RWPE2 (cell line): ENCODE measurements at places on chromosomes 7 and 10.

- DNase-seq: no peak
Measured at GRCh38 chr10:119059557-119059956, 21.1 kb downstream of the EIF3A start.

GRCh38 chr7:19709249-19709578 is 377 bp upstream of the POLR1F start:
- DNase-seq: no peak

- no peak for DNase-seq
Measured at GRCh38 chr7:108091461-108091831, 38.7 kb downstream of the LAMB4 start.

DNA sequence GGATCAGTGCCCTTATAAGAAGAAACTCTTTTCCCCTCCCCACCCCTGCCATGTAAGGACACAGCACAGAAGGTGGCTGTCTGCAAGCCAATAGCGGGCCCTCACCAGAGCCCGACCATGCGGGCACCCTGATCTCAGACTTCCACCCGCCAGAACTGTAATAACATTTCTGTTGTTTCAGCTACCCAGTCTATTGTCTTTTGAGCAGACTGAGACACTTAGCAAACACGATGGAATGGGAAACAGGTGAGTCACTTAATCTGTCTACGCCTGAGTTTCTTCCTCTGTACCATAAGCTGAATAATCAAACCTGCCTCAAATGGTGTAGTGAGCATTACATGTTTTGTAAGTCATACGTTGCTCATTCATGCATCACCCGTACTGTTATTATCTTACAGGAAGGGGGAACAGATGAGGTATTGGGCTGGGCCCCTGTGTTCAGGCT is 58.2 kb downstream of the STRA8 start:
- DNase-seq: peak; percentile 94

- no peak for DNase-seq
Measured at GRCh38 chr7:155261031-155261985, 36.4 kb upstream of the INSIG1 start.

DNA sequence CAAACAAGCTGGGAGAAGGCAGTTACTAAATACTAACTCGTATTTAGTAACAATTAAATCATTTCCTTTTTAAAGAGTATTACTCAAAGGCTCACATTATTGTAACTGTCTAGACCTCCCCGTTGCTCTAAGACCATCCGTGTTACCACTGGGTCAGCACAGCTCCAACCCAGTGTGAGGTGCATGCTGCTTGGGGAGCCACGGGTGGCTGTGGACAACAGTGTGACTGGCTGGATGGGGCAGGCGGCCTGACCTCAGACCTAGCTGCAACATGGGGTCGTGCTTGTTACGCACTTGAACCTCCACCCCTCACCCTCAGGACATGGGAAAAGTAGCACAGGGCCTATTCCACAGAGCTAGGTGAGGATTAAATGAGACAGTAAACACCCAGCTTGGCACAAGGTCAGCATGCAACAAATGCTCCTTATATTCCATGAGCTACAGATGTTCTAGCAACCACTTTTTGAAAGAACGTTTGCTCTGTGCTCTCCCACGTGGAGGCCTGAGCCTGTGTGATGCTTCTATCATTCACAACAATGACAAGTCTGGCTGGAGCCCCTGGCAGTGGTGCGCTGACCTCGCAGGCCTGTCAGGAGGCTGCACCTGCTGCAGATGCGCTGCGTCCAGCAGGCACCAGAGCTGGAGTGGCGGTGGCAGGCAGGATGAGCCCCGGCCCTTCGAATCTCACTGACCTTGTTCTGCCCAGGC is 135.7 kb downstream of the PKD1L1 start:
- no peak for DNase-seq

- DNase-seq: no peak
Measured at GRCh38 chr10:123726381-123726780, 60.2 kb downstream of the GPR26 start.

DNA sequence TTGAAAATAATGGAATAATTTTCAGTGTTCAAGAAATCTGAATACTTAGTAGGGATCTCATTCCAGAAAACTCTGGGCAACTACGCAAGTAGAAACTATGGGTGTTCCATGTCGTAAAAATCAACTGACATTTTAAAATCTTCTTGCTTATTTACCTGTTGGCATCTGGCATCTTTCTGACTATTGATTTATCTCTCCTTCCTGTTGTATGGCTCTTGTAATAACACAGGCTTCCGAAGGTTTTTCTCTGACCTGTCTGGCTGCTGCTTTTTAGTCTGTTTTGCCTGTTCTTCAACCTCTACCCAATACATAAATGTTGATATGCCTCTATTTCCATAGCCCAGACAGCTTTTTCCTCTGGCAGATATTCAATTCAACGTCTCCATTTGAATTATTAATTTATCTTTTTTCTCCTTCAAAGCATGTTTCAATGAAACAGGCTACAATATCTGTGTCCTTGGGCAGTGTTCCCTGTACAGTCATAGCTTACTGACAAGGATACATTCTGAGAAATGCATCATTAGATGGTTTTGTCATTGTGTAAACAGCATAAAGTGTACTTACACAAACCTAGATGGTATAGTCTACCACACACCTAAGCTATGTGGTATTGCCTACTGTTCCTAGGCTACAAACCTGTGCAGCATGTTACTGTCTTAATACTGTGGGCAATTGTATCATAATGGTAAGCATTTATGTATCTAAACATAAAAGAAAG is 105.9 kb upstream of the ETV1 start:
- DNase-seq: no peak

- DNase-seq: no peak
Measured at GRCh38 chr7:150368884-150369747, 494 bp downstream of the REPIN1 start.

DNA sequence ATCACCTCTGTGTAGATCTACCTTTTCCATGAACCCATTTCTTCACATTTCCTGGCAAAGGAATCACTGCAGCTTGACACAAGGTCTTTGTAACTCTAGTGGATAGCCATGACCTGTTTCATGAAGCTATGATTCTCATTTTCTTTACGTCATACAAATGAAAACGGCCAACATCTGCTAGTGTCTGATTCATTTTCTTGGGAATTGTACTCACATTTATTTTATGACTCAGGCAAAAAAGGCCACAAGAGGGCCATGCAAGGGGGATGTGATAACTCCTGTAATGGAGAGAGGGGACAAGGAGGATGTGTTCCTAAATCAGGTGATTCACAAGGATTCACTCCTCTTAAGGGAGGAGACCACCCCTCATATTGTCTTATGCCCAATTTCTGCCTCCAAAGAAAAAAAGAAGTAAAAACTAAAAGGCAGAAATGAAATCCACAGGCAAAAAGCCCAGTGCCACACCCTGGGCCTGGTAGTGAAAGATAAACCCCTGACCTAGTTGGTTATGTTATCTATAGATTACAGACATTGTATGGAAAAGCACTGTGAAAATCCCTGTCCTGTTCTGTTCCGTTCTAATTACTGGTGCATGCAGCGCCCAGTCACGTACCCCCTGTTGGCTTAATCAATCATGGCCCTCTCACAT is 249.9 kb downstream of the IPMK start:
- DNase-seq: no peak

- DNase-seq: no peak
Measured at GRCh38 chr10:7553531-7553930, 113.2 kb downstream of the ITIH5 start.

GRCh38 chr10:29820890-29821461 is 186.2 kb upstream of the SVIL start:
- no peak for DNase-seq
